ENCODE measurements at places on chromosomes 2 and 18. TPM values are rescaled to one million over a fixed set of nuclear protein-coding genes. Genes with fewer than 3 reads are reported as not detected.

The DCDC2C gene
- polyA plus RNA-seq: not detected

The HOXD1 gene
- polyA plus RNA-seq: 3.6 TPM

The SH2D6 gene
- polyA plus RNA-seq: 2.8 TPM

The AQP12B gene
- polyA plus RNA-seq: not detected

The ITGB6 gene
- polyA plus RNA-seq: 5.1 TPM

The UGT1A4 gene
- polyA plus RNA-seq: 0.50 TPM

The ADD2 gene
- under 0.01 TPM for polyA plus RNA-seq

Measured in sigmoid colon (tissue), 7 donors.